8988T (cell line): ENCODE measurements at places on chromosomes 12 and 14.

DNA sequence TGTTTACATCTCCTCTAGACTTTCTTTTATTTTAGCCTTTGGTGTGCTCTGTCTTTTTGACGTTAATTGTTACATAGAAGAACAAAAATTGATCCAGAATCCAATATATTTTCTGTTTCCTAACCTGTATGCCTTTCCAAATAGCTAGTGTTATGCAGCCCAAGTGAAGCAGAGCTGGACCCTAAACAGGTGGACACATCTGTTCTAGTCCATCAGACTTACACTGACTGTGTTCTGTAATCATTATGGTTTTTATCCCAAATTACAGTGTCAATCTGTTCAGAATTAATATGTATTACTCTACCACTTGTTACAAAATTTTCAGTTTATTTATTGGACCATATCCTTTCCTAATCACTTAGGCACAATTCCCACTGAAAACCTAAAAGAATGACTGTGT is 176.8 kb upstream of the FOXG1 start:
- no peak for DNase-seq

- DNase-seq: no peak
Observed at GRCh38 chr12:24839268-24839791, 109.6 kb downstream of the BCAT1 start.

DNA sequence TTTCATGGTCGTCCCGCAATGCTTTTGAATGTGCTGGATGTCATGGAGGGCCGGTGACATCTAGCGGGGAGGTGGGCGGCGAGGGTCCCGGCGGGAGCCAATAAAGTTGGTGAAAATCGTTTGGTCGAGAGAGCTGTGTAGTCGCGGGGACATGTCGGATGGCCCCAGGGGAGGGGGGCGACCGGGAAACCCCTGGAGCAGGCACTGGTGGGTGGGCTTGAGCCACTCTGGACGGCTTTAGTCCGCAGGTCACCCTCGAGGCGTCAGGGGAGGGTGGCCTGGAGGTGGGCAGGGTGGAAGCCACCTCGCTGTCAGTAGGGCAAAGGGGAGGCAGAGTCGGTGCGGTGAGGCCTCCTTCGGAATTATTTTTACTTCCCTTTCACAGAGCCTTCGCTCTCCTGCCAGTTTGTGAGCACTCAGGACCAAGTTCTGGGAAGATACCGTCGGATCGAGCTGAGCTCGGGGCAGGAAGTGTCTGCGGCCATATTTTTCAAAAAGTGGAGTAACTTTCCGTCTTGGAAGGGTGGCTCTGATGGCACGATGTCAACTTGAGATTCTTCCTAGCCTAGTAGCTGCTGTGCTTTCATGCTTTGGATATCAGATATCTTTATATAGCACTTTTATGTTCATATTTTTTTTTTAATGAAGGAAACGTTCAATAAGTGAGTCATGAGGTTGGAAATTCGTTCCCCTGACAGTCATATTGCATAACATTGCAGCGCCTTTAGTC is 28.2 kb downstream of the WBP11 start:
- DNase-seq: no peak

DNA sequence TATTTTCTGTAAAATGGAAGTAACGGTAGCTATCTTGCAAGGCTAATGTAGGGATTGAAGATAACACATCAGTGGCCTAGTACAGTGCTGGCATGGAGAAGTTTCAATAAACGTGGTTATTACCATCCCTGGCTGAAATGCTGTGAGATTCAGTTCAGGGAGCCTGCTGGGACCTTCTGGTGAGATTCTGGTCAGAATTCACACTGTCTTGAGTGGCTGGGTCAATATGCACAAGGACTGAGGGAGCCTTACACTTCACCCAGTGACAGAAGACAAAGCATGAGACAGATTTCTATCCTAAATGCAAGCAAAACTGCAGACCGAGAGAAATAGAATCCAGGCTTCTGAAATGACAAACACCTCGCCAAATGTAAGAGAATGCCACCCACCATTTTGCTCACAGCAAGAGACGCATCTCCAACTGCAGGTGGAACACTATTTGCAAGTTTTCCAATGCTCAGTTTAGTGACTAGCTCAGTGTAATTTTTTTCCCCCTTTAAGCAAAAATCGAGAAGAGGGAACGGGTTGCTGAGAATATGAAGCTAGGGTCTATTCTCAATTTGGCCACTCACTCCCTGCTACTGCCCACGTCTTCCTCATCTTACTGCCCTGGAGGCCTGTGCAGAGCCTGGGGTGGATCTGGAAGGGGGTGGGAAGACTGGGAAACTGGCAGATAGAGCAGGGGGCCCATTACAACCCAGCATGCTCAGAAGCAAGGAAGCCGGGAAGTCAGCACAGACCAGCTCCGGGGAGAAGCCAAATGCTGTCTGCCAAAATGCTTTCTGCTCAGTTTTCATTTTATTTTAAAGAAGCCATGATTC is 201.3 kb downstream of the TTC7B start:
- no peak for DNase-seq

DNA sequence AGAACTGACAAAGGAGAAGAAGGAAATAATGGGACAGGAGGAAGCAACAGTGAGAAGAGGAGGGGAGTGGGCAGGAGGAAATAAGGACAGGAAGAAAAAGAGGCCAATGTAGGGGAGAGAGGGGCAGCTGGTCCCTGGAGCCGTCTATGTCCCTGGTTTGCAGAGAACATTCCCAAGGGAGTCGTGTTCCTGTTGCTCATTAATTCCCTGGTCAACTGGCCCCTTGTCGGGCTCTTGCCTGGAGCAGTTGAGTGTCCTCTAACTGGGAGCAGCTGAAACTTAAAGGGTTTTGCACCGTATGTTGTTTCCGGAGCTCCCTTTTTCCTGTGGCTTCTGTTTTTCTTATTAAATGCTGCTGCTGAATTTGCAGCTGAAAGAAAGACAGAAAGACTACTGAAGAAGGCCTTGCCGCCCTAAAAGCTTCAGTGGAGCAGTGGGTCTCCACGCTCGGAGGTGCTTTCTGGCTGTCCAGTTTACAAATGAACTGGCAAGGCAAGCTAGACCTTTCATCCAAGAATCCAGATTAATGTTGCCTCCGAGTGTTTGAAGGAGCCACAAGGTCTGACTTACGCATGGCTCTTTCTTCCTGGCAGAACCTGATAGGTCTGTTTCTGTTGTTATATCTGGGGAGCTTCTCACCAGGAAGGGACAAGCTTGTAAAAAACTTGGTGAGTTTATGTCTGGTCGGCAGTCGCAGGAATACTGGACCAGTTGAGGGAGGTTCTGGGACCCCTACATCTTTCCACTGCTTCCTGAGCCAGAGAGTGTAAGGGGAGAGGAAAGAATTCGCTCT is 146.2 kb upstream of the RFLNA start:
- no peak for DNase-seq

DNA sequence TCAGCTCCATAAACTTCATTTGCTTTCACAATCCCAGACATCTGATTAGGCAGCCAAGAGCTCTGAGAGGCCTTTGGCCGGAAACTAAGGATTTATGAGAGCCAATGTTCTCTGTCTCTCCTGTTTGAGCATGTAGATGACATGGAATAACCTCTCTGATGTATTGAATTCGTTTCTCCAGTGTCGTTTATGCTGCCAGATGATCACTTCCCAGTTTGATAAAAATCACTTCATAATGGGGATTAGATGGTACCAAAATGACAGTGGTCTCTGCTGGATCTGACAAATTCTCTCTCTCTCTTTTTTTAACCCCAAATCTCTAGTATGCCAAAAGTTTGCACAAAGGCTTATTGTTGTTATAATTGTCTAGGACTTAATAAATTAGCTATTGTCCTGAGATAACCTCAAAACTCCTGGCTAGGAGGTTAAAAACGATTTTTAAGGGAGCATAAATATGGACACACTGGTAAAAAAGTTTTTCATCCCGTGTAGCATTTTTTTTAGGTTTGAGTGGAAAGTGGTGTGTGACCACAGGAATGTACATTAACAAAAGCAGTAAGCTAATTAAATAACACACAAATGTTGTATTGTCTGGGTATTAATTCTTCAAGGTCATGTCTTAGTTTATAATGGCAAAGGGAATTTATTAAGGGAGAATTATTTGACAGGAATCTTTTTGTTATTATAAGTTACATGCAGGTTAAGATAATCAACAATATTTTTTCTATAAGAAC is 82.6 kb upstream of the USP44 start:
- DNase-seq: no peak

DNA sequence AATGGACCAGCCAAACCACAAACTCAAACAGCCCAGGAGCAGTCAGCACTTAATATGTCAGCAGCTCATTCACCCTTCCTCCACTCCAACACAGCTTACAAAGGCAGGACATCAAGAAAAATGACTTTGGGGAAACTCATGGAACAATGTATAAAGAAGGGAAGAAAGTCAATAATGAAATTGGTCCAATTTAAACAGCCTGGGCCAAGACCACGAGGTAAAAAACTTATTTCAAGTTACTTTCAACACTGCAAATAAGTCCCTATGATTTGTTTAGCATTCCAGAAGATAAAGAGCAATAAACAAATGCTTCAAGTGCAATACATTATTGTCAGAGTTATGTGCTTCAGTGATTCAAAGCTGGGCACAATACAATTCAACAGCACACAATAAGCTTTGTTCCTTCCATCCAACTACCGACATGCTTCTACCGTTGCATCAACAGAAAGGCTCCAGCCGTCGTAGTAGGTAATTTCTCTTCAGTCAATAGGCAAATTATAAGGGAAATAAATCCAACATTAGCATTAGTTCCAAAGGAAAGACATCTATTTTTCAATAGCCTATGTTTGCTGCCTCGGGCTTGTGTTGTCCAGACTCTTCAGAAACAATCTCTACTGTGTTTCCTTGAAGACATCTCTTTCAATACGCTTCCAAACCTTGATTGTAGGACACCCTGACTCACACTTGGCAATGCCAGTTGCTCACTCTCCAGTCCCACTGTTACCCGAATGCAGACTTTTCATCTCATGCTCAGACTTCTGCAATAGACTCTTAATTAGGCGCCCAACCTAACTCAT is 225.7 kb downstream of the NUAK1 start:
- no peak for DNase-seq

DNA sequence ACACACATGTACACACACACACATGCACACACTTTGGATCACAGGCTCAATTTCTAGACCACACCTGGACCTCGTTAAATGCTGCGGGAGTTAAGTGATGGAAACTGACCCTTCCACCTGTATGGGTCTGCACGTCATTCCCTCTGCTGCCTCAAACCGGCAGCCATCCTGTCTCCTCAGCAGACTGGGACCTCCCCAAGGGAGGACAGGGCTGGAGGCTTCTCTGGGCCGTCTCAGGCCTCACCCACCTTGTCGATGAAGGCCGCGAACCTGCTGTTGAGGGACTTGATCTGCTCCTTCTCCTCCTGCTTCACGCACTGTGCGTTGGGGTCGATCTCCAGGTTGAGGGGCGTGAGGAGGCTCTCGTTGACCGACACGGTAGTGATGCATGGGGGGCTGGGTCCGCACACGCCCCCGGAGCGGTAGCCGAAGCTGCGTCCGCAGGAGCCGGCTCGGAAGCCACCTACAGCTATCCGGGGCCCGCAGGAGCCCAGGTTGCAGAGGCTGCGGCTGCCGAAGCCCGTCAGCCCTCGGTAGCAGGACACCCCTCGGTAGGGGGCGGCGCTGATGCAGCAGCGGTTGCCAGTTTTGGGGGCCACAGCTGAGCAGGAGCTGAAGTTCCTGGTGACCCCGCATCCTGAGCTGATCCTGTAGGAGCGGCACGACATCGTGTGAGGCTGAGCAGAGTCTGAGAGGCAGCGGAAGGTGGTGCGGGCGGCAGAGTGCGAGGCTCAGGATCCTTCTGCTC is at the start of gene KRT85:
Gene KRT85 (minus strand): TSS at position 744 of the 748 bp plus-strand sequence. CDS start 76 bp downstream, at position 668.
- no peak for DNase-seq

- no peak for DNase-seq
Observed at GRCh38 chr14:88910386-88910785, 85.9 kb downstream of the TTC8 start.

DNA sequence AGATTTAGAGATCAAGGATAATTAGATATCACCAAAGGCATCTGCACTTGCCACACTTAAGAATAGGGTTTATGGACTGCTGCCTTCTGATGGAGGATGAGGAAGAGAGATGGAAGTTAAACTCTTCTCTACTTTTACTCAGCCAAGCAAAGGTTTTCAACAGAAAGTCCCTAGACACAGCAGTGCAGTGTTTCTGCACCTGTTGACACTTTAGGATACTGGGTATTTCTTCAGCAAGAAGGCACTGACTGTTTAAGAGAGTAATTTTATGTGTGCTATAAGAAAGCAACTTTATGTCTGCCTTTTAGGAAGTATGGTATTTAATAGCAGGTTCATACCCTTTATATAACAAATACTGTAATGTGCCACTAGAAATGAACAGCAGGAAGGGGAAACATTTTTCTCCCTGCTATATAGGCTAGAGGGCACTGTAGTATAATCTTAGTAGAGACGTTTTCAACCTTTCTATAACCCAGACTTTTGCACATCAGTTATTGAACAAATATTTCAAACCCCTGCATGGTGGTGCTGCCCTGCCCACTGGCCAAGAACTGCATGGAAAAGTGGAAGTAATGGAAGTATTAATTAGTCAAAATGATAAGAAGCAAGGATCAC is 225.0 kb upstream of the GRIP1 start:
- DNase-seq: no peak

DNA sequence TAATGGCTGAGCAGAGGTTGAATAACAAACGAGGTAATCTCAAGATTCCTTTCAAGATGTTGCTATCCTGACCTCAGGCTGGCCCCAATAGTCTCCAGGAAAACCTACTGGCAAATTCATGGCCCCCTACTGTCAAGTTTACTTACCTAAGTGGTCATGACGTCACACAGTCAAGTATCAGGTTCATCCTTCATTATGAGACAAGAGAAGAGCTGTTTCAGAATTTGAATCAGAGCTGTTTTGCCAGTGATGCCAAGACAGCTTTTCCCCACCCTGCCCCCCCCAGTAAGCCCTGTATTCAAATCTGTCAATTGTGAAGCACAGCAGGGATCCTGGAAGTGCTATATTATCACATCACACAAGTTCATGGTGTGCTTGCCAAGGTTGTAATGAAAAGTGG is 509.6 kb downstream of the NOVA1 start:
- no peak for DNase-seq

- no peak for DNase-seq
Observed at GRCh38 chr12:54616933-54617680, 17.6 kb downstream of the LACRT start.

- DNase-seq: no peak
Observed at GRCh38 chr12:16552301-16552700, 53.7 kb downstream of the LMO3 start.

- no peak for DNase-seq
Observed at GRCh38 chr12:84198294-84198946, 714.2 kb downstream of the SLC6A15 start.

DNA sequence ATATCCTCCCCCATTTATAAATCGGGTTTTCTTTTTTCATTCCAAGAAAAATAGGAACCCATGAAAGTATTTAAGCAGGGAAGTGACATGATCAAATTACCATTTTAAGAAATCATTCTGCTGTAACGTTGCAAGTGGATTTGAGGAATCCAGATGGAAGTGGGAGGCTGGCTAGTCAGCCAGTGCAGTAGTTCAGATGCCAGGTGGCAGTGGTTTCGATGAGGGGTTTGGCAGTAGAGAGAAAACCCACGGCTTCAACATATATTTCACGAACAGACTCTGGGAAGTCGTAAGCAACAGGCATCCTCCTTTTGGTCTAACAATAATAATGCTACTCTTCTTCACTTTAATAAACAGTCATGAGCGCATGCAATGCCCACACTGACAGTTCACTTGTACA is 25.0 kb downstream of the PDZRN4 start:
- no peak for DNase-seq

GRCh38 chr12:119391673-119392072 is 57.1 kb downstream of the CCDC60 start:
- no peak for DNase-seq

- no peak for DNase-seq
Observed at GRCh38 chr12:113861708-113862312, 104.3 kb downstream of the RBM19 start.

- no peak for DNase-seq
Observed at GRCh38 chr14:90398841-90399540, 2.2 kb downstream of the CALM1 start.
